Cortex of kidney (tissue), 1 donor: ENCODE measurements at places on chromosomes 6 and 20.

GRCh38 chr6:31079656-31080261, 32.6 kb downstream of the C6orf15 start:
- no peak for DNase-seq

GRCh38 chr20:53778041-53778516, 184.4 kb upstream of the ZNF217 start:
- DNase-seq = no peak

GRCh38 chr6:105831311-105832097, 254.6 kb upstream of the PRDM1 start:
- no peak for DNase-seq

DNA sequence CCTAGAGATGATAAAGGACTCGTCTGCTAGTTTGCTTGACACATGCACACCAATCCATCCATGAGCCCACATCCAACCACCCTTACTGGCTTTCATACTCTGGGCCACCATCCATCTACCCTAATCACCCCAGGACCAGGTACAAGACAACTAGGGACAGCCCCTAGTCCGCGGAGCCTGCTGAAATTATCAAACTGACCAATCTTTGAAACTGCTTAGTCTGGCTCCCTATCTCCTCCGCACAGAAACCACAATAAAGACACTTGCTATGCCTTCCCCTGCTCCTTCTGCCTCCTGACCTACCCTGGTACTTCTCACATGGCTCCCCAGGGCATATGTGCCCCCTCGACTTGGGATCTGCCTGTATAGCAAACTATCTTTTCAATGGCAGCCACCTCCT, 33.1 kb downstream of the PXDC1 start:
- no peak for DNase-seq

- DNase-seq = no peak
Measured at GRCh38 chr6:109867970-109868358, 110.1 kb upstream of the GPR6 start.

DNA sequence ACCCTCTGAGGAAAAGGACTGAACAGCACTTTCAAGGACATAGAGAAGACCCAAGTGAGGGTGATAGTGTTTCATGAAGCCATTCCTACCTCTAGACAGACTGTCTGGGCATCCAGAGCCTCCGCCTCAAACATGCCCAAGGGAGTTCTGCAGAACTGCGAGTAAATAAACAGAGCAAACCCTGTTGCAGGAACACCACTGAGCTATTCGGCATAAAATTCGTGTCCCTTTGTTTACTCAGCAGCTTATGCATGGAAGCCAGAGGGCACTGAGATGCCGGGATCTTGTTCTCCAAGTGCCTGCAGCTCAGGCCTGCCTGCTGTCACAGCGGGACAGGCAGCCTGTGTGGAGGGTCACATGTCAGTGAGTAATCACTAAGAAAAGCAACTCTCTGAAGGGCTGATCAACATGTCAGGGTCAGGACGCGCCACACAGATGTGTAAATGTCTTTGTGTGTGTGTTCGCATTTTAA, 164.9 kb upstream of the HEY2 start:
- DNase-seq = no peak

DNA sequence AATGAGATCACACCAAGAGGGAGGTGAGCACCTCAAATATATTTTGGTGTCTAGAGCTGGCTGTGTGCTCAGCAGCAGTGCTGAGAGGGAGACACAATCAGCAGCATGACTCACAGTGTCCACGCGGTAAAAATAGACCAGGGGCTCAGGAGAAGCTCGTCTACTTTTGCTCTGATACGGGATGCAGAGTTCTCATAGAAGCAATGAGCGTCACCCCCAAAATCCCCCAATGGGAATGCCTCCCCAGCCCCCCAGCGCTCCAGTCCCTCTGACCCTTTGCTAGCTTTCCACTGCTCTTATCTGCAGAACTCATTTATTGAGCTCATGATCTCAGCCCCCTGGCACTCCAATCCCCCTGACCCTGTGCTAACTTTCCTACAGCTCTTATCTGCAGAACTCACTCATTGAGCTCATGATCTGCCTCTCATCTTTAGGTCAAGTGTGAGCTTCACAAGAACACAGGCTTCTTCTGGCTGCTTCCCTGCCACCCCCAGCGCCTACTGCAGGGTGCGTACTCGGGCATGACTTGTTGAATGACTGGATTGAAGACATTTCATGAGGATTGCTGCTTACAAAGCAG, 34.0 kb downstream of the SYNDIG1 start:
- no peak for DNase-seq

DNA sequence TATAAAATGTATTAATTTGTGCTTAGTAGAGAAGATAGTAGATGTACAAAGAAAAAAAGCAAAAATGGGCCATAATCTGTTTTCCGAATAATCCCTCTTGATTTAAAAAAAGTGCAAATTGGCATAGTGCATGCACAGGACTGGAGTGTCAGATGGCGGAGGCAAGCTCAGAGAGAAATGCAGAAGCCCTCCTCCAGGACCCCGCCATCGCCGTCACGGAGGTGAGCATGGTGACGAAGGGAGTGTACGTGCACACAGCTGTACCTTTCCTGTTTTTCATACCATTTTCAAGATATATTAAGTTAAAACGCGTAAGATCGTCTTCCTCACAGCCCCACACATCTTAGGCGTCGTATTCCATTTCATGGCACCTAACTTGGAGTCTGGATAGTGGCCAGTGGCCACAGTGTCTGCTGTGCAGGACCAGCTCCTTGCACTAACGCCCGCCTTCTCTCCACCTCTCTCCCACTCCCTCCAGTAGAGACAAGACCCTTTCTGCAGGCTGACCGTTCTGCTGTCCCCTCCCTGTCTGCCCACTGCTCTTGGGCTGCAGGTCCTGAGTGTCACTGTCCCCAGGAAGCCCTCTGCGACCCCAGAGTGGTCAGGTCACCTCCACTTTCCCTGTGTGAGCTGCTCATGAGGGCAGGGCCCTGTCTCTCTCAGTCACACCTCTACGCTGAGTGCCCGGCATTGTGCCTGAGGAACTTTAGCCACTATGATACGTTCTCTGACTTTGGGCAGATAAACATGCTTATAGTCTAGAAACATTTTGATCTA, 9.8 kb downstream of the DUSP22 start:
- no peak for DNase-seq

- no peak for DNase-seq
Measured at GRCh38 chr20:52684905-52685304, 287.3 kb upstream of the TSHZ2 start.

DNA sequence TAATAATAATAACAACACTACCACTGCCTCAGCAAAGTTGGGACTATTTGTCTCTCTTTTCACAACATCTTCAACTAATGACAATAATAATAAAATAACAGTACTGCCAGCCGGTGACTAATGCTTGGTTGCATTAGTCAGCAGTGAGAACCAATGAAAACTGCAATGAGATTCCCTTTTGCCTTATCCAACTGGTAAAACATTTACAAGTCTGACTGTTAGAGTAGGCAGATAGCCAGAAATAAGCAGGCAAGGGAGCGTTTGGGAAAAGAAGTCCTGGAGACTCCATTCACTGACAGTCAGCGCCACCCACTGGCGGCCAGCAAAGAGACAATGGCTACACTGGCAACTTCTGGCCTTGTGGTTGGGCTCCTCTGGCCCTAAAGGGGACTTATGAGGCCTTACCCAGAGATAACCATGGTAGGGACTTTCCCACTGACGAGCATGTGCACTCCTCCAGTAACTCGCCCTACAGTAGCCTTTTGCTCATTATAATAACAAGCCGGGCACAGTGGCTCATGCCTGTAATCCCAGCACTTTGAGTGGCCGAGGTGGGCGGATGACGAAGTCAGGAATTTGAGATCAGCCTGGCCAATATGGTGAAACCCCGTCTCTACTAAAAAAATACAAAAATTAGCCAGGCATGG, 3.4 kb upstream of the NSFL1C start:
- DNase-seq = no peak

DNA sequence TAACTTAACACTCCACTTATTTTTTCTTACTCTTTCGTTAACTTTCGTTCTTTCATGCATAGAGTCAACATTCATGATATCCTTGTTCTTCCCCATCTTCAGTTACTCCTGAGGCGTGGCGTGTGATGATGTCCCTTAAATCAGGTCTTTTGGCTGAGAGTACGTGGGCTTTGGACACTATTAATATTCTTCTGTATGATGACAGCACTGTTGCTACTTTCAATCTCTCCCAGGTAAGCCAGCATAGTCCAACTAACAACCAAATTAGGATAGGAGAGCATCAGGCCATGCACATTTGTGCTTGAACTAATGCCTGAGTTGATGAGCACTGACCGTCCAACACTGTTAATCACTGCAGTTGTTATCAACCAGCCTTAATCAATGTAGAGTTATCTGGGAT, 119.6 kb downstream of the TMEM242 start:
- DNase-seq = no peak

GRCh38 chr6:44133003-44133931, 5.9 kb downstream of the TMEM63B start:
- no peak for DNase-seq

DNA sequence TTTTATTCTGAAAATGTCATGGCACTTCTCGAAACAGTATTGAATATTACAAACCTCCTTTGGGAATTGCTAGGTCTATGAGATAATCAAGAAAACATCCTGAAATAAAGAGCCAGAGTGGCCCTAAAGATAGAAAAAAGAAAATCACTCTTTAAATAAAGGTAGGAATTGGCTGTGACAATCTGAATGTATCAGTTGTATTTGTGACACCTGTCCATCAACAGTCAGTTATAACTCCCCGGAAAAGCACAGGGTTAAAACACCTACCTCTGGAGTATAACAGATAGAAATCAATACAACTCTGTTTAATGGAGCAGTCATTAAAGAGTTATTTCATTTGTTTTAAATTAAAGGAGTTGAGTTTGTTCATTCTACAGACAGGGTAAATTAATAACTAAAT, 21.2 kb downstream of the RNF24 start:
- DNase-seq = no peak

DNA sequence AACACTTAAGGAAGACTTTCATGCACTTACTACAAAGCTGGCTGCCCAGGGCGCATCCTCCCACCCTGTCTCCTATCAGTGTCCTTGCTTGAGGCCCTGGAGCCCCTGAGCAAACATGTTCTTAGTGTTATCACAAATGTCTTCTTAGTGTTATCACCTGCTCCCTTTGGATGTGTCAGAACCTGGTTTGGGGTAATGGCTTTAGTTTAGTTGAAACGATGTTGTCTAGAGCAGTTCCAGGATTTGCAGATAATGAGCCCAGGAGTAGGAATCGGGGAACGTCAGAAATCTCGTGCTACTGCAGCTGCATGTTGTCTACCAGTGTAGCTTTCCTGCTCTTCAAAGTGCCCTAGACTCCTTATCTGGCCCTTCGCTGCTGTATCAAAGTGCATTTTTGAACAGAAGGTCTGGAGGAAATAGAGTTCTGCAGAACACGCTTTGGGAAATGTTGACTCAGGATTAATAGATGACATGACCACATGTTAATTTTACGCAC, 69.6 kb downstream of the PHACTR2 start:
- no peak for DNase-seq

DNA sequence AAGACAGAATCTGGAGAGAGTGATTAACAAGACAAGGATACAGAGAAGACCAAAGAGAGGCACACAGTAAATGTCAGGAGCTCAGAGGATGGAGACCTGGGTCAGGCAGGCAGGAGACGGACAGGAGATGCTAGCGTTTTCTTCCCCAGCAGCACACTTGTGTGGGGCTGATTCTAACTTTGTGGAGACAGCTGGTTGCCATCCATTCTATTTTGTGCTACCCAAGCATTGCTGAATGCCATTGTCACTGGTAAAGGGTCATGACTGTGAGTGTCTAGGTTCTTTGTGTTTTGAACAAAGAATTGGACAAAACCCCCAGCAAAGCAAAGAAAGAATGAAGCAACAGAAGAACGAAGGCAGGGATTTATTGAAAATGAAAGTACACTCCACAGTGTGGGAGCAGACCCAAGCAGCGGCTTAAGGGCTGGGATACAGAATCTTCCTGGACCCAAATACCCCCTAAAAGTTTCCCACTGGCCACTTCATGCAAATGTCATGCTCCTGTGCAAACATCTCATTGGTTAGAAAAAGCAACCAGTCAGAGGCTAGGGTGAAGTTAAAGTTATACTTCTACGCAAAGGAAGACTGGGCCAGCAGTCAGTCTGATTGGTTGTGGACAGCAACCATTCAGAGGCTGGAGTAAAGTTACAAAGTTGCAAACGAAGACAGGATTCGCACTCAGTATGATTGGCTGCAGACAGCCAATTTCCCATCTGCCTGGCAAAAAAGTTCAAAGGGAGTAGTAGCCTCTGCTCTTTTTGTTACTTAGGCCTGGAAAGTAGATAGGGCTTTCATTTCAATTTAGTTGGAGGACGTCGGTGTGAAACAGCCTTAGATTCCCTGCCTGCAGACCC, 17.5 kb downstream of the PTK7 start:
- DNase-seq = no peak

DNA sequence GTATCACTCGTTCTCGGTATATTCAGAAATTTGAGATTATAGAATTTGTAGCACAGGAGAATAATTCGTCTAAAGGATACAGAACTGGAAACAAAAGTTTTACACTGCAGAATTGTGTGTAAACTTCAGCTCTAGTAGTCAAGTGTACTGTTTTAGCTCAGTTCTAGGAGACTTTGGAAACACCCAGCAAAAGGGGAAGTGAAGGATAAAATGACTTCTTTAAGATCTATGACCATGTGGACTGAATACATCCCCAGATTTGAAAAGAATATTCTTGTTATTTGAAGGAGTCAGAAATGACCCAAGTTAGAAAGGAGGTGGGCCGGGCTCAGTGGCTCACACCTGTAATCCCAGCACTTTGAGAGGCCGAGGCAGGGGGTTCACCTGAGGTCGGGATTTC, 174.0 kb upstream of the FOXQ1 start:
- no peak for DNase-seq

DNA sequence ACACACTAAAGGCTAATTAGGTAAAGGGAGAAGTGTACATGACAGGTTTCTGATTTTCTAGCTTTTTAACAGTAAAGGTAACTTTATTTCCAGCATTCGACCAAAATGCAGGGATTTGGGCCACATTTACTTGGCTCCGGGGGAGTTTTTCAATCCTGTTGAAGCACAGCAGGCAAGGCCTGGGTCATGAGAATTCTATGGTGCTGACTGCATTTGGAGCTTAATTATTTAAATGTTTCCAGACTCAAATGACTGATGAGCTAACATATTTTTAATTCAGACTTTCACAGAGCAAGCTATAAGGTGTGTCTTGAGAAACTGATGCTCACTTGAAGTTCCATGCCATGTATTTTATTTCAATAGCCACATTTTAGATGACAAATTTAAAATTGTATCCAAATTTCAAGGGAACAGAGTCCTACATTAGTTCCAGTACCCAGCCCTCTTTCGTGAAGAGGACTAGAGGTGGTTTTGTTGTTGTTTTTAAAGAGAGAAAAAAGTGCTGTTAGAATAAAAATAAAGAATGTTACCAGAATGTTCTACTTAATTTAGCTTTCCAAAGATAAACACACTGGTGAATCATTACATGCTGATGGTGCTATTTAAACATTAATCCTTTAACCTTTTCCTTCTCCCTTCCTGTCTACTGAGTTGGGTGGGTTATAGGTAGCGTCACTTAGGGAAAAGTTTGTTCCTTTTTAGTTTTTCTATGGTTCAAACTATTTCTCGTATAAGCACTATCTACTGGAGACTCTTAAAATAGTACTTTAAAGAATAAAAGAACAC, 82.3 kb upstream of the PHACTR2 start:
- DNase-seq = no peak

GRCh38 chr6:17709476-17709875, 2.8 kb upstream of the NUP153 start:
- DNase-seq = no peak
